CD8-positive, alpha-beta memory T cell (primary cell): ENCODE measurements at places on chromosomes 7 and 10.

- DNase-seq: no peak
Observed at GRCh38 chr10:111127081-111127848, 50.4 kb downstream of the ADRA2A start.

- DNase-seq: no peak
Observed at GRCh38 chr10:73625004-73625883, 16.0 kb downstream of the MYOZ1 start.

DNA sequence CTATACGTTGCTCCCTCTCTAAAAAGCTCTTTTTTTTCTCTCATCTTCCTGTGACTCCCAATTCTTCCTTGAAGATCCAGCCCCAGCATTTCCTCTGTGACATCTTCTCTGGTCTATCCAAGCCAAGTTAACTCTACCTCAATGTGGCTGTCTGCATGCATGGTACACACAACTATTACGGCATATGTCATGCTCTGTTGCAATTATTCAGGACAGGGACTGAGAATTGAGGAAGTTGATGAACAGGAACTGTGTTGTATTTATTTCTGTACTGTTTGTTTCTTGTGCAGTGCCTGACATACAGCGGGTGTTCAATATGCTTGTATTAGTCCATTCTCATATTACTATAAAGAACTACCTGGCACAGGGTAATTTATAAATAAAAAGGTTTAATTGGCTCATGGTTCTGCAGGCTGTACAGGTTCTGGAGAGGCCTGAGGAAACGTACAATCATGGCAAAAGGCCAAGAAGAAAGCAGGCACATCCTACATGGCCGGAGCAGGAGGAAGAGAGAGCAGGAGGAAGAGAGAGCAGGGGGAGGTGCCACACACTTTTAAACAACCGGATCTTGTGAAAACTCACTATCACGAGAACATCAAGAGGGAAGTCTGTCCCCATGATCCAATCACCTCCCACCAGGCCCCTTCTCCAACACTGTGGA lies 6.3 kb downstream of the TRPV5 start:
- DNase-seq: no peak

DNA sequence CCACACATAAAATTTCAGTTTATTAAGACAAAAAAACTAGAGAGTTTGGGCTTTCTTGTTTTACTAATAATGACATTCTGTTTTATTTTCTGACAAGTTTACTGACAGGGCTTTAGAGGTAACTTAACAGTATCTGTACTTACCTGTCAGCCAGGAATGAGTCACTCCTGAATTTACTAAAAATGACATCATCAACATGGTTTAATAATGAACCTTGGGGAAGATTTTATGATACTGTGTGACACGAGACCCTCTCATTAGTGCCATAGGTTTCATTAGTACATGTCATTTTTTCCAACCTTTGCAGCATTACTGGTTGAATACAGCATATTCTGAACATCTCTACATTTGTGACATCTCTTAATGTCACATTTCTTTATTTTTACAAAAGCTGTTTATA lies 131.1 kb downstream of the KCND2 start:
- no peak for DNase-seq

DNA sequence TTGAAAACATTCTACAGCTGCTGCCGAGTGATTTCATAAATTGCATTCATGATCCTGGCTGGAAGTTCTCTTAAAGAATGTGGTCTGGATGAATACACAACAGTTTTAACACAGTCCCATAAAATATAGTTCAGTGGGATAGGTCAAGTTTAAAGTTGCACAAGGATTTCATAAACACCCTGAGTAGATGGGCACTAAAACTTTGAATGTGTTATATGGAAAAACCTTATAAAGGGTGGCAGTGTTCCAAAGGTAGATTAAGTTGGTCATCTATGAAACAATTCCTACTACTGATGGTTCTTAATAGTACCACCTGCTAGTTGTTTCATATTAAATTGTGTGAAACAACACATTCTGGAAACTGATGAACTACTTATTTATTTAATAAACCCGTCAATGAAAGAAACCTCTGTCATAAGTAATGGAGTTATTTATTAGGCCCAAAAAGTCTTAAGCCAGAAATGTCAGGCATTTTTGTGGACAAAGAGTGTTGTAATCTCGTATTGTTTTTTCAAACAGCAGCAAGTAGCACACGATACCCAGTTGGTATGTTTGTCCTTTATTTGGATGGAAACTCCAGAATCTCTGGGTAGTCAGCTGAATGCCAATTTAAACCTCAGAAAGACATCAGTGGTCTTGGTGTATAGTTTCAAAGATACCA lies 14.3 kb upstream of the RPA3 start:
- no peak for DNase-seq

DNA sequence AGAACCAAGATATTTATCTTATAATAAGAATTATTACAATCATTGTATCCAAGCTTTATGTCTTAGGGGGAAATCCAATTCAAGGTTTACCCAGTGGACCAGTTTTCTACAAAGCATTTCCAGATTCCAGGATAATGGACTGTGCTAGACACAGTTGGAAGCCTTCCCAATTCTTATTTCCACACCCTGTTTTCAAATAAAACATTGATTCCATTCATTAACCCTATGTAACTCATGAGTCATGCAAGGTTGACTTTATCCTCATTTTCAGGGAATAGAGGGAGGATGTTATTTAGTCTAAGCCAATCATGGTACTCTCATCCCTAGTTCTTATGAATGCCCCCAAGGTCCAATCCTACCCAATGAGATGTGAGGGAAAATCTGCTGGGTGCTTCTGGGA lies 145.7 kb downstream of the RNLS start:
- no peak for DNase-seq

GRCh38 chr7:52017802-52018679 lies 701.4 kb upstream of the COBL start:
- DNase-seq: no peak

GRCh38 chr7:140041659-140042385 lies 20.9 kb downstream of the PARP12 start:
- DNase-seq: no peak

- no peak for DNase-seq
Observed at GRCh38 chr10:24718031-24718855, 5.4 kb downstream of the ARHGAP21 start.

DNA sequence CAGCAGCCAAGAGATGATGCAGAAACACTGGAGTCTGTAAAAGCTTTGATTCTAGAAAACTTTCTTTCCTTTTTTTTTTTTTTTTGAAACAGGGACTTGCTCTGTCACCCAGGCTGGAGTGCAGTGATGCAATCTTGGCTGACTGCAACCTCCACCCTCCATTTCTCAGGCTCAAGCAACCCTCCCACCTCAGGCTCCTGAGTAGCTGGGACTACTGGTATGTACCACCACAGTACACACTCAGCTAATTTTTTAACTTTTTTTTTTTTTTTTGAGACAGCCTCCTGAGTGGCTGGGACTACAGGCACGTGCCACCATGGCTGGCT lies 17.0 kb upstream of the BAG3 start:
- DNase-seq: no peak

- no peak for DNase-seq
Observed at GRCh38 chr7:141464551-141464950, 86.7 kb upstream of the AGK start.

DNA sequence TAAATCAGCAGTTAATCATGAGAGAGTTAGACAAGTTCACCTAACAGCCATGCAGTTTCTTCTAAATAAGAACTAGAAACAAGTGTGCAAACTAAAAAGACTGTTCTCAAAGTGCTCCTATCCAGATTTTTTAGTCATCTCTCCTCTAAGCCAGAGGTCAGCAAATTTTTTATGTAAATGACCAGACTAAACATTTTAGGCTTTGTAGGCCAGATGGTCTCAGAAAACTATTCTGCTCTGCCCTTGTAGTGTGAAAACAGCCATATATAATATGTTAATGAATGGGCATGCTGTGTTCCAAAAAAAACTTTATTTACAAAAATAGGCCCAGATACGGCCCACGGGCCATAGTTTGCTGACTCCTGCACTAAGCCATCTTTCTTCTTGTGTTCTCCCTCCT lies 263.0 kb upstream of the LRRN3 start:
- no peak for DNase-seq

DNA sequence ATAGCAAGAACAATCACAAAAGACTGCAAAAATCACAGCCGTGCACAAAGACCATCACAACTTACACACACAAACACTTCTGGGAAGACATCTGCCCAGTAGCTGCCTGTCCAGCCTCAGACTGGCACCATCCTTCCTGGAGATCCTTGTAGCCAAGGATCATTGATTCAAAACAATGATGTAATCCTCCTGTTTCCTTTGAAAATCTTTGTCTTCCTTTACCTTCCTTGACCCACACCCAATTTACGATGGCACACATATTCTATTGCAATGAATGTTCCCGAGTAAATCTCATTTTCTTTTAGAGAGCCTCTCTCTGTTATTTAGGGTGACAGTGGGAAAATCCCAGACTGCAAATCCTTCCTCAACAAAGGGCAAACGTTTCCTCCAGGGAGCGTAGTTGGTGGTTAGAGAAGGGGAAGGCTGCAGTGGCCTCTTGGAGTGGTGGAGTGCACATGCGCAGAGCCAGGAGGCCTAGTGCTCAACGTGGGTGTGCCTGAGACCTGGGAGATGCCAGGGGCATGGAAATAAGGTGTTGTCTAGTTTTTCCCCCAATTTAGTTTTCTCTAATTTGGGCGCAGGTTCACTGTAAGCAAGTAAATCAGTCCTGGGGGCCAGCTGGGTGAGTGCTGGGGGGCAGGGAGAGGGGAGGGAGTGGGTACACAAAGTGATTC lies 3.1 kb upstream of the INPP5A start:
- no peak for DNase-seq

DNA sequence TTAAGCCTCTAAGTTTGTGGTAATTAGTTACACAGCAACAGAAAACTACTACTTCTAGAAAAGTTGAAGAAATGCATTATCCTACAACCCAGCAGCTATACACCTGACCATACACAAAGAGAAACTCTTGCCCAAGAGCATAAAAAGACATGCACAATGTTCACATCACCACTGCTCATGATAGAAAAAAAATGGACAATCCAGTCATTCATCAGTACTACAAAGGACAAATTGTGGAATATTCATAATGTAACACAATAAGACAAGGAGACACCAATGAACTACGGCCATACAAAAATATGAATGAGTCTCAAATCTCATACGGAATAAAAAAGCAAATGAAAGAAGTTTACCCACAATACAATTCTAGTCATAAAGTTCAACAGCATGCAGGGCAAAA lies 87.4 kb downstream of the ZFAND4 start:
- DNase-seq: no peak

- no peak for DNase-seq
Observed at GRCh38 chr10:88783724-88784123, 18.8 kb upstream of the LIPM start.

DNA sequence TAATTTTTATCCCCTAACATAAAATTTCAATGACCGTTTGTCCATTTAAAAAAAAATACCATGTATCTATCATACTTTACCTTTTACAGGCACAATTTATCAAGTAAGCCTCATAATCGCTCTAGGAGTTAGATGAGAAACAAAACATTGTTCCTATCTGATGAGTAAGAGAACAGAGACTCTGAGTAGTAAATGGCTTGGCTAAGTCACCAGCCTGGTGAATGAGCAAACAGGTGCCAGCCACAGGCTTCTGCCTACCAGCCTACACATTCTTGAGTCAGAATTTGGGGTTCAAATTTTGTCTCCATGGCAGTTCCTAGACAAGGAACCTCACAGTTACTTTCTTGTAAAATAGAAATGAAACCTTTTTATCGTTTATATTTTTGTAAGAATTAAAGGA lies 235.4 kb downstream of the HGF start:
- no peak for DNase-seq

- DNase-seq: no peak
Observed at GRCh38 chr10:29642990-29643389, 8.2 kb upstream of the SVIL start.

- no peak for DNase-seq
Observed at GRCh38 chr10:43901744-43902504, 253.2 kb upstream of the ZNF32 start.

DNA sequence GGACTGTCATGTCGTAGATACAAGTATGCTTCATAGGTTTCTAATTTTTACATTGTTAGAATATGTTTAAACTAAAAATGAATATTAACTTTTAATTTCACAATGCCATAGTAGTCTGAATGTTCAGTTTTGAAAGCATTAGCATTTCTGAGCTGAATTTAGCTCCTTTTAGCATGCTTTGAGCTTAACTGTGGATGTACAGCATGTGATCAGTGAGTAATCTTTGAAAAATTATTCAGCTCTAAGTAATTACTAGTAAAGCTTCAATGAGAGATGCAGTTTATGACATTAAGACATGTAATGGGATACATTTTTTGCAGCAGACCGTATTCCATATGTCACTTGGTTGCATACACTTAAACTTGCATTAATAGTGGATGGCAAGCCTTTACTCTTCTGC lies 114.1 kb upstream of the WNT16 start:
- DNase-seq: no peak

DNA sequence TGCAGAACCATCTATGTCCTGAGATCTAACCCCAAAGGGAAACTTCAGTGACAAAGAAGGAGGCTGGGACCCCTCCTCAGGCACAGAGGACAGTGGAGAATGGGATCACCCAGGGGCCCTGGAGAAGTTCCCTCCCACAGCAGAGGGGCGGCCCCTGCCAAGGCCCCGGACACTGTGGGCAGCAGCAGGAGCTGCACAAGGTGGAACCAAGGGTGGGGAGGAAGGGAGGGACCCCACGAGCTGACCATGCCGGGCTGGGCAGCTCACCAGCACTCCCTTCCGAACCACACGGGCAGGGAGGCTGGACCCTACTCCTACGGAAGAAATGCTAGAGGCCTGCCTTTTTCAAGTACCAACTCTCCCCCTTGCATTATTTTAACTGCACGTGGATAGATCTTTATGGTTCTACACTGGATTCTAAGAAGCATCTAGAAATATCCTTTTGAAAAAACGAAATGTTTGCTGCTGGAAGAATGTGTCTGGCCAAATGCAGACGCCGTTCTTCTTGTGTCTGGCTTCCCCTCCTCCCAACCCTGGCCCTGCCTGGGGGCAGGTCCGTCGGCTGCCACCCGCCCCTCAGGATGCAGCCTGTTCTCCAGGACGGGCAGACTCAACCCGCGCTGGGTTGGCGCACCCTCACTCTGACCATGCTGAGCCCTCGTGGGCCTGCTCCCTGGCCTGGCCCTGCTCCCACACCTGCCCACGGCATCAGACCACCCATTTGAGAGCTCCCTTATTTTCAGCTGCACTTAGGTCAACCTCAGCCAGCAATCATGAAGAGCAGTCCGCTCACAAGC lies 193.9 kb downstream of the TCERG1L start:
- no peak for DNase-seq

- no peak for DNase-seq
Observed at GRCh38 chr7:14606101-14606500, 296.4 kb downstream of the DGKB start.
